Right renal pelvis (tissue), 4 donors: ENCODE measurements at places on chromosomes 2 and 18. TPM values are rescaled to one million over a fixed set of nuclear protein-coding genes. Genes with fewer than 3 reads are reported as not detected.

The KYNU gene
- 6.2 TPM for polyA plus RNA-seq

The SLC8A1 gene
- 67.4 TPM for polyA plus RNA-seq

The FIGN gene
- 10.0 TPM for polyA plus RNA-seq

The RGPD4 gene
- 0.06 TPM for polyA plus RNA-seq

The DUSP2 gene
- polyA plus RNA-seq, result 3.6 TPM

The CD226 gene
- polyA plus RNA-seq, result 1.8 TPM

The ANKAR gene
- polyA plus RNA-seq, result 7.2 TPM

DNA sequence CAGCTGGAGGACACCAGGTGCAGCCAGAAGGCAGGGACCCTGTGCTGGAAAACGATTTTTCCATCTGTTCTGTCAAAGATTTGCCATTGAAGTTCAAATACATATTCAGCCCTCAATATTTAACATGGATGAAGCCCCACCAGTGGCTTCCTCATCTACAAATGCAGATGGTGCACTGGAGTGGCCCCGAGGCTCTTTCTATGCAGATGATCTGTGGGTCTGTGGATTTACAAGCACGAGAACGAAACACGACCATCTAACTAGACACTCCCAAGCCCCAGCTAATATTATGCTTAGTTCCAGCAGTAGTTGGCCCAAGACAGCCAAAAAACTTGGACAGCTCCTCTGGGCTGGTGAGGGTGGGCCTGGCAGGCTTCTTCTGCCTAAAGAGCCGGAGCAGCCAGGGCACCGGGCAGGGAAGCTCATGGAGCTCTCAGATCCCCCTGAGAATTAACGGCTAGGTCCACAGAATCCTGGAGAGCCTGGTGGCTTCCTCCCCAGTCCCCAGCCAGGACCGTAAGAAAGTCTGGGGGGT lies 9.2 kb upstream of the IL1R2 start:
- DNase-seq, result no peak

GRCh38 chr2:161075701-161076100 lies 84.5 kb upstream of the TANK start:
- no peak for DNase-seq

DNA sequence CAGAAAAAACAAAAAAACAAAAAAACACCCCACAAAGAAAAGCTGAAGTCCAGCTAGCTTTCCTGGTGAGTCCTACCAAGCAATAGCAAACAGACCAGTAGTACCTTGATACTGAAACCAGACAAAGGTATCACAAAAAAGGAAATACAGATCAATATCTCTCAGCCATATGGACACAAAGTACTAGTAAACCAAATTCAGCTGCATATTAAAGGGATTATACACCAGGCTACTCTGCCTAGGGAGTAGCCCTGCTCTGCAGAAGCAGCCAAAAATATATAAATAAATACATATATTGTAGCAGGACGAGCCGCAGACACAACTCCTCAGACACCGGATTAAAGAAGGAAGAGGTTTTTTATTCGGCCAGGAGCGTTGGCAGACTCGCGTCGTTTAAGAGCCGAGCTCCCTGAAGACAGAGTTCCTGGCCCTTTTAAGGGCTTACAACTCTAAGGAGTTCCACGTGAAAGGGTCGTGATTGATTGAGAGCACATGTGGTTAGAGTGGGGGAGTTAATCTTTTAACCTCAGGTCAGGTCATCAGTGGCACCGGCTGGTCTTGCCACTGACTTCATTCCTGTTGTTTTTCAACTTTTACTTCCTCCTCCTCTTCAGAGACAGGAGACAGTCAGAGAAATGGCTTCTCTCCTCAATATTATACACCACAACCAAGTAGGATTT lies 38.4 kb upstream of the DTNB start:
- no peak for DNase-seq

DNA sequence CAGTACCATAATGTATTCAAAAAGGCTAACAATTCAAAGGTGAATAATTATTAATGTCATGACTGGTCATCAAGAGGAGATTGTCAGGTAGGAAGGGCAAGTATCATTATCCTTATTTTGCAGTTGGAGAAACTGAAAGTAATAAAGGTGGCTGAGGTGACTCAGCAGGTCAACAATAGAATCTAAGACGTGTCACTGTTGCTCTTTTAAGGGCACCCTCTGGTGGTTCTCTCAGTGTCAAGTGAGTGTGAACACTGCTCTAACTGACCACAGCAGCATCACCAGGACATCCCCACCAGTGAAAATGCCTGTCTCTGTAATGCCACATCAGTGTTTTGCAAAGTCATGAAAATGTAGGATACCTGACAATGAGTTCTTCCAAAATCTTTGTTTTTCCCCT lies 69.7 kb downstream of the DCC start:
- DNase-seq, result no peak

GRCh38 chr18:1062588-1062987 lies 157.9 kb downstream of the ADCYAP1 start:
- no peak for DNase-seq

GRCh38 chr2:62928015-62928414 lies 122.6 kb upstream of the OTX1 start:
- DNase-seq, result no peak

GRCh38 chr2:98355881-98356280 lies 9.6 kb downstream of the CNGA3 start:
- no peak for DNase-seq

- no peak for DNase-seq
These were observed 278.1 kb downstream of the CYRIA start for GRCh38 chr2:16387461-16387984.
